NCI-H1930 (cell line): ENCODE measurements at places on chromosomes 4 and X.

DNA sequence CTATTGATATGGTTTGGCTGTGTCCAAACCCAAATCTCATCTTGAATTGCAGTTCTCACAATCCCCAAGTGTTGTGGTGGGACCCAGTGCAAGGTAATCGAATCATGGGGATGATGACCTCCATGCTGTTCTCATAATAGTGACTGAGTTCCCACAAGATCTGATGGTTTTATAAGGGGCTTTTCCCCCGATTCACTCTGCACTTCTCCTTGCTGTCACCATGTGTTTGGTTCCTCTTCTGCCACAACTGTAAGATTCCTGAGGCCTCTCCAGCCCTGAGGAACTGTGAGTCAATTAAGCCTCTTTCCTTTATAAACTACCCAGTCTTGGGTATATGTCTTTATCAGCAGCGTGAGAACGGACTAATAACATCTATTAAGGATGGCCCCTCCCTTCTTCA is 68.8 kb downstream of the FBXW7 start:
- no peak for DNase-seq

DNA sequence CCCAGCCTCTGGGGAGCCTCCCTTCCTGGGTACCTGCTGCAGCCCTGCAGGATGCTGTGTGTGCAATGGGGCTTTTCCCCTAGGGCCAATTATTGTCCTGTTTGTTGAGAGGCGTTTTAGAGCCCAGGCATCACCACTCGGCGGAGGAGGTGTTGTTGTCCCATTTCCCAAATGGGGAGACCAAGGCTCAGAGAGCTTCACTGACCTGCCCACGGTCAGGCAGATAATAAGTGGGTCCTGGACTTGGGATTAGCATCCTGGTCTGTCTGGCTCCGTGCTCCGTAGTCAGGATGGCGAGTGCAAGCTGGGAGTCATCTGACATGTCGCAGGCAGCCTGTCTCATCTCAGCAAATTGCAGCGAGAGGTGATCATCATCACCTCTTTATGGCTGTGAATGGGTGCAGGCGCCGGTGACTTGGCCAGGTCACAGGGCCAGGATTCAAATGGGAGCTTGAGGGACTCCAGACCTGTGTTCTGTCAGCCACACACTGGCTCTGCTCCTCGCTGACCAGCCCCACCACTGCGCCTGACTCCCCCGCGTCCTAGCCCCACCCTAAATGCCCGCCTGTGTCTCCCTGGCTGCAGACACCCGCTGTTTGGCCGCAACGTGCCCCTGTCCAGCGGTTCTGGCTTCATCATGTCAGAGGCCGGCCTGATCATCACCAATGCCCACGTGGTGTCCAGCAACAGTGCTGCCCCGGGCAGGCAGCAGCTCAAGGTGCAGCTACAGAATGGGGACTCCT is 16.6 kb downstream of the HTRA3 start:
- DNase-seq, result no peak

- DNase-seq, result no peak
Observed at GRCh38 chr4:19683426-19683825, 568.3 kb upstream of the SLIT2 start.

DNA sequence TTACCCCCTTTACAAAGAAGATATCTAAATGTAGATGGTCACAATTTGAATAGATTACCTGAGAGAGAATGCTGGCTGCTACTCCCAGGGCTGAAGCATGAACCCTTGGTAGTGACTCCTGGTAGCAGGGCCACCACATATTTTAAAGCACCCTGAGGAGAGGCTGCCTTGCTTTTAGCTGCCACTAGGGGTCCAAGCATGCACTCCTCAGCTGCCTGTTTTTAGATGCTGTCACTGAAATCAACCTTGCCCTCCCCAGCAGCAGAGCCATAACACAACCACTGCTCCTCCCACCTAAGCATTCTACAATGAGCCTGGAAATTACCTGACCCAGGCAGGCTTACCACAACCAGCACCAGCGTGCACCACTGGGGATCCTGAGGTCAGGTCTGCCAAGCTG is 850.9 kb downstream of the FAM133A start:
- no peak for DNase-seq

GRCh38 chr4:1459722-1460511 is 53.7 kb upstream of the NKX1-1 start:
- DNase-seq, result no peak

- no peak for DNase-seq
Observed at GRCh38 chr4:142598132-142598531, 248.0 kb downstream of the INPP4B start.

GRCh38 chr4:140103676-140104075 is 50.3 kb downstream of the MAML3 start:
- no peak for DNase-seq

- DNase-seq, result no peak
Observed at GRCh38 chr4:81635739-81636138, 164.0 kb upstream of the RASGEF1B start.

DNA sequence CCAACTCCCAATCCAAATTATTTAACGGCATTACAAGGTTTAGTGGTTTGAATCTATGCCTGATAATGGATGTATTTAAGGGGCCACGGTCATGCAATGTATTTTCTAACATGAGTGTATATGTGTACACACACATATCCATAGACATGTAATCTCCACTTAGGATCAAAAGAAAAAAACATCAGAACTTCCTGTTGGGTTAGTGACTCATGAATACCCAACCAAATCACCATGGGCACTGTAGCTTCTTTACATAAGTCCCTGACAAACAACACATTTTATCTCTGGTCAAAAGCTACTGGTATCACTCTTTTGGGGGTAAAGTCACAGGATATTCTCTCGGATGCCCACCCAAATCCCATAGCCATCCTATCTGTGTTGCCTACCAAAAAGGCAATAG is 36.5 kb upstream of the TFDP3 start:
- DNase-seq, result no peak

- no peak for DNase-seq
Observed at GRCh38 chr4:165222651-165222994, 15.3 kb downstream of the KLHL2 start.

DNA sequence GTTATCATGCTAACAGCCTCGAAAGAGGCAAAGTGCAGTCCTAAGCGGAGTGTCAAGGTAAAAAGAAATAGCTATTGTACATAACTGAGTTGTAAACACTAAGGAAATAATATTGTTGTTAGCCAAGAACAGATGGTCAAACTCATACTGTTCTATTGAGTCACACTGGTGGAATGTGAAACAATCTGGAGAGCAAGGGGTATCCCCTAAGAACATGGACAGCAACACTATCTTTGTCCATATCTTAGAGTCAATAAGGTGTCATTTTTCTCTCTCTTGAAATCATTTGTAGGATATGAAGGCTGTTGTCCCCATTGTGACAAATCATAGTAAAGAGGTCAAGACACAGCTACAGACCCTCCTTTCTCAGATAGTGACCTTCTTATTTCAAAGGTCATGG is 4.5 kb upstream of the PDGFC start:
- no peak for DNase-seq

DNA sequence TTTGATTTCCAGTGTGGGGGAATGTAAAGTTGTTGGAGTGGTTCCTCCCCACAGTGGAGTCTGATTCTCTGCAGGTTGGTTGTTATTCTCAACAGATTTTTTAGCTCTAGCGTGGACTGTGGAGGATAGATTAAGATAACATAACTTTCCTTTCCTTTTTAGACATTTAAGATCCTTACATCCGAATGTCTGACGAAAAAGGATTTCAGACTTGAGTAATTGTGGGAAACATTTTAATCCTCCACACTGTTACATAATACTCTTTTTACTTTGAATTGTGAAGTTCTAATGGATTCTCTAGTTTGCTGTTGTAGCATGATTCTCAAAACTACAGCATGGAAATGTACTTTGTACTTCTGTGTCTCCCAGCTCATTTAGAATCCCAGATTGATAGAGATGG is 107.8 kb downstream of the ARHGAP10 start:
- no peak for DNase-seq

DNA sequence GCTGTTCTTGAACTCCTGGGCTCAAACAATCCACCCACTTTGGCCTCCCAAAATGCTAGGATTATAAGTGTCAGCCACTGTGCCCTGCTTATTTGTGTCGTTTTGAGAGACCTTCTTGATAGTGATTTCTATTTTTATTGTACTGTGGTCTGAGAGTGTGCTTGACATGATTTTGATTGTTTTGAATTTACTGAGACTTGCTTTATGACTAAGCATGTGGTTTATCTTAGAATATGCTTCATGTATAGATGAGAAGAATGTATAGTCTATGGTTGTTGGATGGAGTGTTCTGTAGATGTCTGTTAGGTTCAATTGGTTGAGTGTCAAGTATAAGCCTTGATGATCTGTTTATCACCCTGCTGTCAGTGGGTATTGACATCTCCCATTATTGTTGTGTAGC is 789.3 kb downstream of the IL1RAPL1 start:
- DNase-seq, result no peak

- no peak for DNase-seq
Observed at GRCh38 chrX:127726227-127726626, 326.0 kb downstream of the ACTRT1 start.

GRCh38 chr4:157075811-157076577 is at the start of gene GLRB:
Gene GLRB (plus strand): TSS chr4:157076150. CDS start chr4:157078025, 1,875 bp downstream.
- no peak for DNase-seq

GRCh38 chr4:7886007-7886973 is 53.4 kb downstream of the AFAP1 start:
- no peak for DNase-seq

DNA sequence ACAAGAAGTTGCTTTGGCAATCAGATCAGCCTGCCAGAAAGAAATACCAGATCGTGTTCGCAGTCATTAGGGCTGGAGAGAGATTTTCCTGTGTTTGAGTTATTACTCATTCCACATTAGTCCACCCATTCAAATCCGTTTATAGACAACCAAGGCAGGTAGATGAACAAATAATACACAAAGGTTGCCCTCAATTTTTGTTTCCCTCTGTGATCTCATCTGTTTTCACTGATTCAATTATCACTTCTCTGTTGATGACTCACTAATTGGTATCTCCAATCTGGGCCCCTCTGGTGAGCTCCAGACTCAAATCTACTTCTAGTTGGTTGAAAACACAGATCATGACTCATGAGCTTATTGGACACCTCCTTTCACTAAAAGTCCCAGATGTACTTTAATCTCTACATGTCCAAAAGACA is 54.5 kb downstream of the CHM start:
- DNase-seq, result no peak

- DNase-seq, result no peak
Observed at GRCh38 chr4:52372269-52372668, 286.8 kb downstream of the USP46 start.

DNA sequence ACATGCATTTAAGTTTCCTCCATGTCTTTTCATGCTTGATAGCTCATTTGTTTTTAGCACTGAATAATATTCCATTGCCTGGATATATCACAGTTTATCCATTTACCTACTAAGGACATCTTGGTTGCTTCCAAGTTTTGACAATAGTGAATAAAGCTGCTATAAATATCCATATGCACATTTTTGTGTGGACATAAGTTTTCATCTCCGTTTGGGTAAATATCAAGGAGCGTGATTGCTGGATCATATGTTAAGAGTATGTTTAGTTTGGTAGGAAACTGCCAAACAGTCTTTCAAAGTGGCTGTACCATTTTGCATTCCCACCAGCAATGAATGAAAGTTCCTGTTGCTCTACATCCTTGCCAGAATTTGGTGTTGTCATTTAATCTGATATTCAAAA is 172.5 kb downstream of the DHX15 start:
- no peak for DNase-seq

DNA sequence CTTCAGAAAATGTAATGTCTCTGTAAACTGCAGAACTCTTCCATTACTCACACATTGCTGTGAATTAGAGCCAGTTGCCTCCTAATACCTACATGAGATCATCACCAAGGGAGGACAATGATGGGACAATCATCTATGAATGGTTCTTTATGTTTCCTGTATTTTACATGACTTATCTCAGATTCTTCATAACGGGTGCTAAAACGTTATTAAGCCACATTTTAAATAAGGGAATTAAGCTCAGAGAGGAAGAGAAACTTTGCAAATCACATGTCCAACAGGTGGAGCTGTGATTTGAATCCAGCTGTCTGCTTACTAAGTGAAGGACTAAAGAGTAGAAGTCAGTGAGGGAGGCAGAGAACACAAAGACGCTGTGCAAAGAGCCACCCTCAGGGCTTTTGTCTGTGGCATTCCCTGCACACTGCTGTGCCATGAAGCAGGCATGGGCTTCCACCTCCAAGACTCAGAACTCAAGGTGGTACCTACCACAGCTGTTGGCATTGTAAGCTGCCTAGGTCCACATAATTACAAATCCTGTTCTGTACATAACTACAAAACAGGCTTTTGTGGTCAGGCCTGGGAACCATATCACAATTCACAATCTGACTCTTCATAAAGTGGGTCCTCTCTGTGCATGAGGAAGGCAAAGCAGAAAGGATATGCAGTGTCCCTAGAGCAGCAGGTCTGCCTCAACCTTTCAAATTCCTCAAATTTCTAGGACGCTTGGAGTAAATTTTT is 12.8 kb downstream of the TBC1D9 start:
- DNase-seq, result no peak

- DNase-seq, result no peak
Observed at GRCh38 chr4:33064238-33064637, 2344.1 kb downstream of the PCDH7 start.

DNA sequence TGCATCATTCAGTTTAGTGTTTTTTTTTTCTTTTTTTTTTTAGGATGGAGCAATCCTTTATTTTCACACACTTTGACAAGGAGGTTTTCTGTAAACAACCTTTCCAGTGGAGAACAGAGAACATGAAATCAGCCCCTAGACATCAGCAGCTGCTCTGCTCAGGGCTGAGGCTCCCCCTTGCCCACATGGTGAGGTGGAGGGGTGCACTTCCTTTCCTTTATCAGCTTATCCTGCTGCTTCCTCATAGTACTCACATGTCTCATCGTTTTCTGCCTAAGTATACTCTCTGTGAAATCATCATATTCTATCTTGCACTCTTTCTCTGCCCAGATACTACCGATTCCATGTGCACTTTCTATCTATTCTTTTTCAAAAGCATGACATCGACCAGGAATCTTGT is 47.6 kb upstream of the PRSS12 start:
- DNase-seq, result no peak

- DNase-seq, result no peak
Observed at GRCh38 chr4:159552979-159553768, 450.3 kb downstream of the RAPGEF2 start.

DNA sequence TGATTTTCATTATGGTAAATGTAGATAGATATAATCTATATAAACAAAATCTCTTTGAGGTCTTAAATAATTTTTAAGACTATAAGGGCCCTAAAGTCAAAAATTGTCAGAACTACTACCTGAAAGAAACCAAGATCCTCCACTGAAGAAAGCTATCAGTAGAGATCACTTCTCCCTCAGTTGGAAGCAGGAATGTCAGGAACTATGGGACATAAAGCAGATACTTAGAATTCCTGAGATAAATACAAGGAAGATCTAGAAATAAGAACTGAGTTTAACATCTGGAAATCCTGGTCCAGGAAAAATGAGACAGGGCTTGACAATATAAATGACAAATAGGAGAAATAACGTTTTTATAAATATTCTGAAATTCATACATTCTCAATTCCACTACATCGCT is 97.2 kb downstream of the ADAMTS3 start:
- no peak for DNase-seq

GRCh38 chr4:153611679-153612078 is 72.4 kb upstream of the TLR2 start:
- no peak for DNase-seq
